ENCODE measurements at places on chromosomes 6 and 20.

DNA sequence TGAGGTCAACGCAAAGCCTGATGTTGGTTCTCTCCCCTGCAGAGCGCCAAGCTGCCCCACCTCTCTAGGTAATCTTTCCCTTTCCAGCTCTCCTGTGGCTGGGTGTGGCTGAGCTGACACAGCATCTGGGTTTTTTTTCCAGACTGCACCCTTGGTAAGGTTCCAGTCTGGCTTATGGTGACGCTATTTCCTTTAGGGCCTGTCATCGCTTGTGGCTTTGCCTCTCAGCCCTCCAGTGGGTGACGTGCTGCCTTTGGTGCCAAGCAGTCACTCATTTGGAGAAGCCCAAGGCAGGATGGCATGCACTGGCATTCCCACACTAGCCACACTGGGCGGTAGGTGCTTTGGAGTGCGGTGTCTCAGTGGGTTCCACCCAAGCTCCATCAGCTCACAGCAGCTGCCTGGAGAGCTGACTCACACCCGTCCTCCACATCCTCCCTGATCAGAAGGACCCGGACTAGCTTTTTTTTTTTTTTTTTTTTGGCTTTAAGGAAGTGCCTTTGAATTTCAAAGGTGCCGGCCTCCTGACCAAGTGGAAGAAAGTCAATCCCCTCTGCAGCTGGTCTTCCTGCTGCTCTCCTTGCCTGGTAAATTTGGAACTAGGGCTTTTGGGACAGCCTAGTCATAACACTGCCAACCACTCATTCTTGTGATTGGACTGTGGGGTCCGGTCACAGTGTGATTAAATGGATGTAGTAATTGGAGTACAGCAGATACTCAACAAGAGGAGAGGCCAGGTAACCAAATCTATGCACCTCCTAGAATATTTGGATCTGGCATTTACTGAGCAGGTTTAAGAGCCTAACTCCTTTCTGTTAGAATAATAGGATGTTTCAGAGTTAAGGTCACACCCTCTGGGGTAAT is 153.6 kb downstream of the CD83 start:
- peak; percentile 39 for DNase-seq

DNA sequence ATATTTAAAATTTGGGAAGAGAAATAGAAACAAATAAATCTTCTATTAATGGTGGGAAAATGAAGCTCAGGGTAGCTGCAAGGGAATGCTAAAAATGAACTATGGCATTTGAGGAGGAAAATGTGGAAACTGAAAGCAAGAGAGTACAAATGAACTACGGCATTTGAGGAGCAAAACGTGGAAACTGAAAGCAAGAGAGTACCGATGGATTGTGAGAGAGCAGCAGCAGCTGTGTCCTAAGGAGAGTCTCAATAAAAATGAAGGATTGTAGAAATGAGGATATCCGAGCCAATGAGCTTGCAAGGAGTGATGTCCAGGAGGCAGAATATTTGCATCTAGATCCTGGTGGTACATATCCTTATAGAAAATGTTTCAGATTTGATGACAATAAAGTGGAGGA is 547.1 kb upstream of the ZNF337 start:
- DNase-seq, result no peak

DNA sequence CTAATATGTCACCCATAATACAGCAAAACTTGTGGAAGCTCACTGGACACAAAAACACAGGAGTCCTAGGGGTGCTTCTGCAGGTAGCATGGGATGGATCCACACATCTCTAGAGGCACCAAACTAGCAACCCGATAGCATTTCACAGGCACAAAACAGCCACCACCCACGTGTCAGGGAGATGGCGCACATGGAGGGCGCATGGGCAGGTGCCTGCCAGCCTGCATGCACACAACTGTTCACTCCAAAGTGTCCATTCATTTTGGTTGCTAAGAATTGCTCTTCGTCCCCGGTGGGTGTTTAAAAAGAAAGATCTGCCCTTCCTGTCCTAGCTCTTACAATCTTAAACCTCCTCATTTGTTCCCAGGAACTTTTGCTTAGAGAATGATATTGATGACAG is 171.3 kb downstream of the SYNDIG1 start:
- no peak for DNase-seq

DNA sequence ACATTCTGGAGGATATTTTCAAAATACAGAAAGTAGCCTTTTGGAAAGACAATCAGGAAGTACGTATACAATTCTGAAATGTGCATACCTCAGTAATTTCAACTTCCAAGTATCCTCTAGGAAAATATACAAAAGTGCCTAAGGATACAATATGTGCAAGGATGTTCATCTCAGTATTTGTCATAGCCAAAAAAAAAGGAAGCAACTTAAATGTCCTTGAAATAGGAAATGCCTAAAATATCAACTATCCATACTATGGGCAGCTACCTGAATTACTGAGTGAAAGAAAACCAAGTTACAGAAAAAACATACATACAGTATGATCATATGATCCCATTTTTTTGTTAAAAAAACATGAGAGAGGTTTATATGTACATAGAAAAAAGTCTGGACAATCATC is 1.5 kb downstream of the PPIL1 start:
- DNase-seq, result no peak

DNA sequence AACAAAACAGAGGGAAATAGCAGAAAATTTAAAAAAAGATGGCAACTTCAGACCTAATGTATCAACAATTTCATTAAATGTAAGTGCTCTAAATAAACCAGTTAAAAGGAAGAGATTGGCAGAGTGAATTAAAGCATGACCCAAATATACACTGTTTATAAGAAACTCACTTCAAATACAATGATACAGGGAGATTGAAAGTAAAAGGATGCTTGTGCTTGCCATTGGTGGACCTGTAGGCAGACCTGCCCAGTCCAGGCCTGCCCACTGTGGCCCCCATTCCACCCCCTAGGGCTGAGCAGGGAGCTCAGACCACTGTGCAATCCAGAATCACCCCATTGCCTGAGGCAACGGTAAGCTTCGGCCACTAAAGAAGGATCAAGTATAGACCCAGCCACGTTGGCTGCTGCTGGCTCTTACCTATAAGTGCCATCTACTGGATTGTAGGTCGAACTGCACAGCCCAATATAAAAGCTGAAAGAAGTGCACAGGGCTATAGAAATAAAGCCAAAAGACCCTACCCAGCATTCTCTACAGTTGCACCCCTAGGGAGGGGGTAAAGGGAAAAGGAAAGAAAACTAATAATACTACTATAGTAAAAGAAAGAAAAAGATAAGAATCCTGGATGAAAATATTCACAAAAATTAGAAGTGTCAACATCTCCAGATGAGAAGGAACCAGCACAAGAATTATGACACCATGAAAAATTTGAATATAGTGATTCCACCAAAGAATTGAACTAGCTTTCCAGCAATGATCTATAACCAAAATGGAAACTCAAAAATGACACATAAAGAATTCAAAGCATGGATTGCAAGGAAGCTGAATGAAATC is 36.1 kb downstream of the PSMB1 start:
- peak; percentile 38 for DNase-seq

DNA sequence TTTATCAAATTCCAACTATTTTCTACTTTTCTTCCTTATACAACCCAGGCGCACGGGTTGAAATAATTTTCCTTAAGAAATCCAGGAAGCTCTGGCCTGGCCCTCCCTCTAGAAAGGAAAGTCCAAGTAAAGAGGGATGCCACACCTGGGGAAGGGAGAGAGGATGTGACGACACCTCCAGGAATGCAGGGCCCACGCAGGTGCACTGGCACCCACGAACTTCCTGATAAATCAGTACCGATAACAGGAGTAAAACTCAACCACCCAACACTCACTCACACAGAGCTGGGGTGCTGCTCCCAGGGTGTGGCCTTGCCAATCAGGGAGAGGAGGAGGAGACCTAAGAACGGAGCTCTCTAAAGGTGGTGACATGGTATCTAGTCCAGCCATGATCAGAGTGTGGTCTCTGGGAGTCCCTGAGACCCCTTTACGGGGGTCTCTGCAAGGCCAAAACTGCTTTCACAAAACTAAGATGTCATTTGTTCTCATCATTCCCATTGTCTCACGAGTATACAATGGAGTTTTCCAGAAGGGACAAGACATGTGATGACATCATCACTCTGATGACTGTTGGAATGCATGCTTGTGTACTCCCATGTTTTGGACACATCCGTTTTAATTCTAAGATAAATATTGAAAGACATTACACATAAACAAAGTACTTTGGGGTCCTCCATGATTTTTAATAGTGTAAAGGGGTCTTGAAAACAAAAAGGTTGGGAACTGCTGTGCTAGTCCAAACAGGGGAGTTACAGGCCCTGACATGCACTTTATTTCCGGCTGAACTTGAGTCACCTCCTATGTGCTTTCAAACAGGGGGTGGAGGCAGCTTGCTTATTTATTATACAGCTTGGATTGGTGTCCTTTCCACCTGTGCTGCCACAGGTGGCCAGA is 2.2 kb upstream of the PARD6B start:
- no peak for DNase-seq

DNA sequence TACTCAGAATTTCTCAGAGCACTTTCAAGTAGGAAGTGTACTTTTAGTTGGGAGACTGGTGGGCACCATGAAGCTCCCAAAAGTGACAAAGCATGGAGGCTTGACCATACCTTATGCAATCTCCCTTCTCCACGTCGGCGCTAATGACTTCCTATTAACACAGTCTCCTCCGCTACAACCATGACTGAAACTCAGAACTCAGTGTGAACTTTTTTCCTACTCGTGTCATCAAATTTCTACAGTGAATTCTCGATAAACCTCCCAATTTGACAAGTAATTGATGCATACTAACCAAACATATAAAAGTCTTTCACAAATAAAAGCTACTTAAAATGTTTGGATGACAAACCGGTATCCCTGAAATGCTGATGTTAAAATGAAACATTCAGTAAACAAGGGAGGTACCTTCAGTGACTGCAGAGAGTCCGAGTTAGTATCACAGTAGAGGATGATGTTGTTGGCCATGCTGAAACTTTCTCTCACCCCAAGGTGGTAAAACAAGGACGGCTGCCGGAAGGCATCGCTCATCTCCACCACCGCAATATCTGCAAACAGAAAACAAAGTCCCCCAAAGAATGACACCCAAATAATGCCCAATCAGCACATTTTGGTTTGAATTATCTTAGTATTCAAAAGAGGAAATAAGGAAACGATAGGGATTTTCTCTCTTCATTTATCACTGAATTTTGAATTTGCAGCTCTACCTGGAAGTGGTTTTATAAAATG is 72.1 kb downstream of the MAP3K5 start:
- DNase-seq, result no peak

- DNase-seq, result no peak
Observed at GRCh38 chr6:89927791-89928550, 33.7 kb downstream of the GJA10 start.

DNA sequence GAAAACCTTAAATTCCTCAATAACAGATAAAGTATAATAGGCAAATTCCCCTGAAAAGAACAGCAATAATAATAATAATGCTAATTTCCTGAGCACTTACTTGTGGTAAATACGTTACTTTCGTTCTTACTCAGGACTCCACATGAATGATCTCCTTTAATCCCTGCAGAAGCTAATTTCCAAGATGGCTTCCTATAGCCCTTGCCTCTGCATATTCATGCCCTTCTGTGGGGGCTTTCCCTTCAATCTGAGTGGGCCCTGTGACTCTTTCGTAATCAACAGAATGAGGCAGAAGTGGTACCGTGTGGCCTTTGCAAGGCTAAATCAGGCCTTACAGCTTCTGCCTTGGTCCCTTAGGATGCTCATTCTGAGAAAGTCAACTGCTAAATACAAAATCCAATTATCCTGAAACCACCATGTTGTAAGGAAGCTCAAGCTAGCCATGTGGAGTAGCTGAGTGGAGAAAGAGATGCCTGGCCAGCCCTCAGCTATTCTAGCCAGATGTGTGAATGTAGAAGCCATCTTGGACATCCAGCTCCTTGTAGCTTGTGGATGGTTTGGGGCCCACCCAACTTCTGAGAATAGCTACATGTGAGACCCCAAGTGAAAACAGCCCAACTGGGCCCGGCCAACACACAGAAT is 50.5 kb downstream of the MCUR1 start:
- no peak for DNase-seq

DNA sequence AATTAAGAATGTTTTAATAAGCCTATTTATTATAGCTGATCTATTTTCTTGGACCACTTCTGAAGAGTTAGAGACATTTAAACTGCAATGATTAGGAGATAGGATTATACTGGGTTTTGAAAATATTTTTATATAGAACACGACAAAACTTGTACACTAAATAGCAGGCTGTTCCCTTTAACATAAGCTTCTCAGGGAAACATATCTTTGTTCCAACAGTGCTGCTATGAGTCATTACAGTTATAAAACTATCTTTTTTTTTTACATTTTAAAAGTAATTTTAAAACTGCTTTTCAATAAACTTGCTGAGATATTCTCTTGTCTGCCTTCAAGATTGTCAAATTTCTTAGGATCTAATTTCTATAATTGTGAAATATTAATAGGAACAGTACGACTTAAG is 389.1 kb downstream of the ARHGAP18 start:
- DNase-seq, result no peak

GRCh38 chr20:62678553-62678952 is 30.1 kb upstream of the NTSR1 start:
- DNase-seq, result no peak

DNA sequence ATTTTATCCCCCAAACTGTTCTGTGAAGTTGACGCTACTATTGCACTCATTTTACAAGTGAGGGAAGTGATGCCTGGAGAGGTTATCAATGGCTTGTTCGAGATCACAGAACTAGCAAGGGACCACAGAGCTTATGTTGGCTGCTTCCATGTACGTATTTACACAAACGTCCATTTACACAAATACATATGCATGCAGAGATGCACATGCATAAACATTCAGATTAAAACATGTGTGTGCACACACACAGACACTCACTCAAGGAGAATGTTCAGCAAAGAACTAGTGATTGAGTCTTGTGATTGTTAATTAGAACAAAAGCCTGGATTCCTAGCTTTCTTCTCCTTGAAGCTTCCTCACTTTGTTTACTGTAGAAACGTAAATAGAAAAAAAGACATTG is 321.5 kb upstream of the CHD6 start:
- no peak for DNase-seq

GRCh38 chr6:3747100-3747737 is 4.3 kb downstream of the PXDC1 start:
- DNase-seq, result no peak

DNA sequence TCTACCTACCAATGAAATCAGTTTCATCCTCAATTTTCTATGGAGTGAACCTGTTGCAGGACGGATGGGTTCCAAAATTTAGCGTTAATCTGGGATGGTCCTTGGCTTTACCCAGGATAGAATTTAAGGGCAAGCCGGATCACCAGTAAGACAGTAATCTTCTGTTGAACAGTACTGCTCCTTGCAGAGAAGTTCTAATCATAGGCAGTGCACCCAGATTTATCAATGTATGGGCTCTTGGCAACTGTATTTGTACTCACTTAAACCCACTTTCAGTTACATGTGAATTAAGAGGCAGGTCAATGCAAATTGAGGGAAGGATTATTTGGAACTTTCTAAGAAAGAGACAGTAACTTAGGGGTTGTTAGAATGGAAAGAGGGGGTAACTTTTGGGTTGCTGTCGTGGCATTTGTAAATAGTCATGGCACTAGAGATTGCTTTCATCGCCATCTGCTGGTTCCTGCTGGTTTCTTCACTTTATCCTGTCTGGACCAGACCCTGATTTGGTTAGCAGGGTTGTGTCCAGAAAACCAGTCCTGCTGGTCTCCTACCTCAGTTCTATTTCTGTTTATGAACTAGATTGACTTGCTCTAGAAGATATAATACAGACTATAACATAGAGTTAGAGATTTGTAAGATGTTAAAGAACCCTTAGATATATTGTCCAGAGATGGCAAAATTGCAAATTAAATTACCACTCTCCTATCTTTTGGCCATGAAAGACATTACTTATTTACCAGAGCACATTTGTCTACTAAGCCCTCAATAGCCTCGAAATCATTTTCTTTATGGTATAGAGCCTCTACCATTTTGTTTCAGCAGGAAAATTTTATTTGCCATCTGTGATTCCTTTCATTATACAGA is 646.3 kb downstream of the UTRN start:
- DNase-seq, result peak; percentile 5

GRCh38 chr6:34301408-34301807 is 52.6 kb upstream of the SMIM29 start:
- DNase-seq, result no peak

Measured in central memory CD4-positive, alpha-beta T cell (primary cell).